ENCODE measurements at places on chromosomes 7 and 10.

DNA sequence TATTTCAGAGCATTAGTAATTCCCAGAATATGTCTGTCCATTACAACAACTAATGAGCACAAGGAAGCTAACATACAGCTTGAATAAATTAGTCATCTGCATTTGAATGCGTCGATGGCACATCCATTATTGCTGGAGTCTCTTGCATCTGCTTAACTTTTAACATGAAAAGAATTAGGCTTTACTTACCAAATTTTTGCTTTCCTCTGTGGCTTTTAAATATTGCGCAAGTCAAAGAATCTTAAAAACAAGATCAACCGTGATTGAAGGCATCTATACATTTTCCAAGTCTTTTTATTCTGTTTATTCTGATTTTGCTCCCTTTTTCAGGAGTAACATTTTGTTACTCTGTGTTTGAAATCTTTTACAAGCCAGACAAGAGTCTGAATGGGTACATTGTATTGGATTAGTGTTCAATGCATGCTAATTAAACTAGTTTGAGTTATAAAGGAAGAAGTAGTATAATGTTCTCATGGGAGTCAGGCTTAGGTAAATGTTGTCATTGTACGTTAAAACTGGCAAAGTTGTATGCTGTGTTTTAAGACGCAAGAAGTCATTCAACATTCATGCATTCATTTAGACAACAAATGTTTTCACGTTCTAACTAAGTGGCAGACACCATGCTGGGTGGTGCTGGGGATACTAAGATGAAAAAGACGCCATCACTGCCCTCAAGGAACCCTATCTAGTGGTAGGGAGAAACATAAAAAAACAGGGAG, 4.0 kb upstream of the CACNB2 start:
- no peak for DNase-seq

GRCh38 chr10:58746474-58747185, 234.0 kb downstream of the BICC1 start:
- DNase-seq: no peak

- DNase-seq: peak; percentile 94
Measured at GRCh38 chr10:123995461-123996131, 97.8 kb downstream of the CHST15 start.

DNA sequence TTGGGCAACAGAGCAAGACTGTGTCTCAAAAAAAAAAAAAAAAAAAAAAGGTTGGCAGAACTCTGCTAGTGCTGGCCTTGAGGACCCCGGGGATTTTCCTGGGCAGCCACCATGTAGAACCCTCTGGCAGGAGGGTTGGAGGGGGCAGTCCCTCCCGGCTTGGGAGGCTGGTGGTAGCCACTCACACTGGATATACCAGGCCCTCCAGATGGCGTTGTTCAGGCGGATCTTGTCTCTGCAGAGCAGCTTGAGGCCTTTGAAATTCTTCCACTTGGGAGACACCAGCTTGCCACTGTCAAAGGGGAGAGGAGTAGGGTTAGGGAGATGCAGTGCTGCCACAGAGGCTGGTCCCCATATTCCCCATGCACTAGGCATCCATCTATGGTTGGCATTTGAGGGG, 8.4 kb downstream of the MLXIPL start:
- no peak for DNase-seq

DNA sequence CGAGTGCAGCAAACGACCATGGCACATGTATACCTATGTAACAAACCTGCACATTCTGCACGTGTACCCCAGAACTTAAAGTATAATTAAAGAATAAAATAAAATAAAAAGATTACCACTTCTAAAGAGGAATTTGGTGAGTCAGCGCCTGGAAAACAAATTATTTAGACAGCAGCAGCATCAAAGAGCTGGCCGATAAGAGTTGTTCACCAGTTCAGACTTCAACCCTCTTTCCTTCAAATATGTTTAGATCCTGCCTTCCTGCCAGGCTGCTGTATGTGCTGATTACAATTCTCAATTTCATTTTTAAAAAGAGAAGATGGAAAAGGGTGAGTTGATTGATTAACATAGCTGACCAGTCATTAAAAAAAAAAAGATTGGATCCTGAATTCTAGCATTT, 672.0 kb upstream of the NRP1 start:
- DNase-seq: no peak

GRCh38 chr7:146411975-146412374, 295.4 kb downstream of the CNTNAP2 start:
- DNase-seq: peak; percentile 55

- DNase-seq: peak; percentile 78
Measured at GRCh38 chr7:132004529-132004928, 448.1 kb upstream of the PODXL start.

- no peak for DNase-seq
Measured at GRCh38 chr10:12364559-12364958, 15.2 kb downstream of the CAMK1D start.

GRCh38 chr10:33315891-33316290, 18.6 kb downstream of the NRP1 start:
- DNase-seq: peak; percentile 61

DNA sequence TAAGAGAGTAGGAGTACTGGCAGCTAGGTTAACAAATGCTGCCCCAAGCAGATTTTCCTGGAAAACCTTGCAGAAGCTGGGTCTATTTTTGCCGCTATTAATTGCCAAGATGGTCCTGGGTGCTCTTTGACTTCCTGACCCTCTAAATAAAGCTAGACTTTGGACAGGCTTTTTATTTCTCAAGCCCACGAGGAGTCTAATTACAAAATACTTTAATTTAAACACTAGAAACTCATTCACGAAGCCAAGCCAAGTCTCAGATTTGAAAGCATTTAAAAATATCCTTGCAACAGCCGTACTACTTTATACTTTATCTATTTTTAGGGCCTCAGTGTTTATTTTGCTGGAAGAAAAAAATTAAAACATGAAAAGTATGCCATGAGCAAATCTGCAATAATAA, 45.1 kb downstream of the TMEM26 start:
- DNase-seq: no peak

DNA sequence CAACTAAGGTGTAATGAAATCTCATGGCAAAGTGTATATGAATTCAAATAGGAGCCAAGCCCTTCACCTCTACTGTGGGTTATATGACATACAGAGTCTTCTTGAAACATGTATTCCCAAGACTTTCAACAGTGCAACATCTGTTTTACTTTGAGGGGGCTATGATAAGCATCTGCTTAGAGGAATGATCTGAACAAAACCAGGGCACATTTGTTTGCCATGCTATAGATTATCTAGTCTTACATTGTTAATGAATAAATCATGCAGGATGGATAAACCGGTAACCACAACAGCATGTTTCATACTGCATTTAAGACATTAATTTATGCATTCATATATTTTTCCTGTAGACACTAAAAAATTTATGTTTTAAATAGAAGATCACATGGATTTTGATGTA, 1021.9 kb downstream of the LRMDA start:
- DNase-seq: no peak

DNA sequence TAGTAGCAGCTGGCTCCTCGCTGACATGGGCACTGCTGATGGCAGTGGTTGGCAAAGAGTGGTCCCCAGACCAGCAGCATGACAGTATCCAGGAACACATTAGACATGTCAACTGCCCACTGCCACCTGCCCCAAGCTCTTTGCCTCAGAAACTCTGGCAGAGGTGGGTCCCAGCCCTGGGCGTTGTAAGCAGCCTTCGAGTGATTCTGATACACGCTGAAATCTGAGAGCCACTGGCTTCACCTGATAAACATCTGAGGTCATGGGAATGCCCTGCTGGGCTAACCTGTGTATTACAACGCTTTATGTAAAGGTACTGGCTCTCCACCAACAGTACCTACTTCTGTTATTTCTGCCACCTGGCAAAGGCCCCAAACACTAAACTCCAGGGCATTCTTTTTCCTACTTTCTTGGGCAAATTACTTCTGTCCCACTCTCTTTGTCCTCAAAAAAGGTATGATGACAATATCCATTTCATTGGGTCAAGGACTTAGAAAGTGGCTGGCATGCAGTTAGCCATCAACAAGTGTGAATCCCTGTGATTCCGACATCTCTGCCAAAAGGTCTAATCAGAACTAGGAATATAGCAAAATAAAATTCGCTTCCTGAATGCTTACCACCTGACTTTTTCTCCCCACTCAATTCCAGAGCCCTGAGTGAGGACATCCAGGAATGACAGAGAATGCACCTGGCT, 9.2 kb downstream of the SGMS1 start:
- peak; percentile 88 for DNase-seq

GRCh38 chr10:30462513-30462912, 28.5 kb downstream of the MAP3K8 start:
- no peak for DNase-seq

GRCh38 chr10:133257489-133258065, 19.1 kb downstream of the ADAM8 start:
- peak; percentile 84 for DNase-seq

- no peak for DNase-seq
Measured at GRCh38 chr10:124604214-124605000, 139.8 kb downstream of the FAM53B start.

GRCh38 chr7:35648367-35648766, 46.6 kb downstream of the HERPUD2 start:
- DNase-seq: no peak

- no peak for DNase-seq
Measured at GRCh38 chr7:111771638-111772037, 209.3 kb upstream of the IMMP2L start.

DNA sequence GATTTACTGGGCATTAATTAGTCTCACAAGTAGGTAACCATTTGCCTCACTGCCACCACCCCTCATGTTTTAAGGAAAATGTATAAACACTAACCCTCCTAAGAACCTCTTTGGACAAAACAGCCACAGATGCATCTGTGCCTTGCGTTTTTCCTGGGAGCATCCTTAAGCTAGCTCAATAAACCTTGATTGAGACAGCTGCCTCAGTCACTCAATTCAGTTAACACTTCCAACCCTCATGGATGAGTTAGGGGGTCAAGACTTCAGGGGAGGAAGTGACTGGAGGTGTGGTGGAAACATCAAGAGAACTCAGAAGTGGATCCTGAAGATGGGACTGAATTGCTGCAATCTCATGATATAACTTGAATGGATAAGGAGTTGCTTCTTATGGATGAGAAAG, 31.5 kb downstream of the CUL2 start:
- no peak for DNase-seq

GRCh38 chr10:113021268-113022040, 71.4 kb downstream of the TCF7L2 start:
- no peak for DNase-seq

GRCh38 chr7:51138123-51139085, 178.2 kb downstream of the COBL start:
- peak; percentile 26 for DNase-seq

GRCh38 chr7:131008840-131009711, 275.1 kb upstream of the KLF14 start:
- DNase-seq: peak; percentile 16

- DNase-seq: no peak
Measured at GRCh38 chr7:150897502-150898474, 45.5 kb downstream of the AOC1 start.

DNA sequence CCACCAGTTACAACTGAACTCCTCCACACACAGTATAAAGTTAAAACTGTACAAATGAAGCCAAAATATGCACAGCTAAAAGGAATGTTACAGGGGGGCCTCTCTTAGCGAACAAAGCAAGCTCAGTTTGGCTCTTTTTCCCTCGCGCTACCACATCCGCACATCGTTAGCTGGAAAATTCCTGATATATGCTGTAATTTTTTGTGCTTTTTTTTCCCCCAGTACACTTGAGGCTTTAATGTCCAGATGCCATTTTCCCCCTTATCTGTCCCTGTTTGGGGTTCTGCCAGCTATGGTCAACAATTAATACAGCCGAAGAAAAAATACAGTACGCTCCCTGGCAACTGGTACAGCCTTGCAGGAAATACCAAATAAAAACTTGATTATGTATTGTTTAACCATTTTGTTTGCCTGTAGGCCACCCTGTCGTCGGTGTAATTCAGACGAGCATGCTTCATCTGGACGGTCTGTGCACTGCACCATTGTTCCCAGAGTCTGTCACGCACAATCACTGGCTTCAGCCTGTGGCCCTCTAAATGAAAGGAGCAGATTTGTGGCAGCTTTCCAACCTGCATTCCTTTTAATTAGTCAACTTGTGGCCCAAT, 108.1 kb upstream of the FAM133B start:
- DNase-seq: no peak

DNA sequence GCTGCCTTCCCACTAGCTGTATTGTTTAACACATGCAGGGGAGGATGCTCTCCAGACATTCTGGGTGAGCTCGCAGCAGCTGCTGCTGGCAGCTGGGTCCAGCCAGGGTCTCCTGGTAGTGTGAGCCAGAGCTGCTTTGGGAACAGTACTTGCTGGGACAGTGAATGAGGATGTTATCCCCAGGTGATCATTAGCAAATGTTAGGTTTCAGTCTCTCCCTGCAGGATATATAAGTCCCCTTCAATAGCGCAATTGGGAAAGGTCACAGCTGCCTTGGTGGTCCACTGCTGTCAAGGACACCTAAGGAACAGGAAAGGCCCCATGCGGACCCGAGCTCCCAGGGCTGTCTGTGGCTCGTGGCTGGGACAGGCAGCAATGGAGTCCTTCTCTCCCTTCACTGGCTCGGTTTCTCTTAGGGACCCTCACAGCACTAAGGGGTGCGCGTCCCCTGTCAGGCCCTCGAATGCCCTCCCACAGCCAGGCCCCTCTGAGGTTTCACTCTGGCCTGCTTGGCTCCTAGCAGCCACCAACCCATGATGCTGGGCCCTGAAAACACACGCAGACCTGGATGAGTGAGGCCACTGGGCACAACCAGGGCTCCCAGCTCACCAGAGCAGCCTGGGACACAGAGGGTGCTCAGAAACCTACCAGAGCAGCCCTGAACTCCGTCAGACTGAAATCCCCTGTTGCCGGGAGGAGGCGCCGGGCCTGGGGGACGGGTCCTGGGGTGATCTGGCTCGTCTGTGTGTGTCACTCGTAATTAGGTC, 173.0 kb upstream of the LANCL2 start:
- peak; percentile 74 for DNase-seq

- DNase-seq: no peak
Measured at GRCh38 chr10:24958721-24959381, 6.4 kb upstream of the PRTFDC1 start.

- no peak for DNase-seq
Measured at GRCh38 chr10:33655165-33655815, 320.8 kb upstream of the NRP1 start.

- no peak for DNase-seq
Measured at GRCh38 chr7:46054915-46055314, 133.8 kb upstream of the IGFBP3 start.

- DNase-seq: peak; percentile 65
Measured at GRCh38 chr7:148898845-148899484, 14.9 kb upstream of the EZH2 start.

DNA sequence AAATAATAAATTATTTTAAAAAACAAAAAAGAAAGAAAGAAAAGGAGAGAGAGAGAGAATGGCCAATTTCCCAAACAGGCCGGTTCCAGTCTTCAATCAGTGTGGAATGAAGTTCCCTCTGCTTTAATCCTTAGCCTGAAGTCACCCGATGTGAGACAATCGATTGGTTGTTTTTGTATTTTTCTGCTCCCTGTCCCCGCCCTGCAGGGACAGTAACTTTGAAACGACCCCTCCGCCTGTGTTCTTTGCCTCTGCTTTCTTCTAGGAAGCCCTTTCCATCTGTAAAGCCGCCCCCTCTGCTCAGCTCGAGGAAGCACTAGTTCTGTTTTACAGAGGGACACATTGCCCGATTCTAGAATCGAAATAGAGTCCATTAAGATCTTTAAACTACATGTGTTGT, 33.4 kb downstream of the FOXL3 start:
- no peak for DNase-seq
